ENCODE measurements at places on chromosomes 13 and 19. TPM values are rescaled to one million over a fixed set of nuclear protein-coding genes. Genes with fewer than 3 reads are reported as not detected.

CACNG8 gene
- 3.3 TPM for polyA plus RNA-seq

NKG7 gene
- not detected for polyA plus RNA-seq

MUC16 gene
- polyA plus RNA-seq = not detected

CABP5 gene
- polyA plus RNA-seq = not detected

RNF113B gene
- polyA plus RNA-seq = not detected

TINCR gene
- polyA plus RNA-seq = 0.50 TPM

TPGS1 gene
- polyA plus RNA-seq = 83.2 TPM

WDR87 gene
- polyA plus RNA-seq = not detected

EHD2 gene
- not detected for polyA plus RNA-seq

PEAK3 gene
- polyA plus RNA-seq = not detected

KANK3 gene
- polyA plus RNA-seq = 1.0 TPM

EML2 gene
- polyA plus RNA-seq = 18.9 TPM

KLK2 gene
- polyA plus RNA-seq = not detected

WDR62 gene
- polyA plus RNA-seq = 0.84 TPM

DDA1 gene
- polyA plus RNA-seq = 26.3 TPM

FAM216B gene
- polyA plus RNA-seq = not detected

PDX1 gene
- polyA plus RNA-seq = not detected

FREM2 gene
- polyA plus RNA-seq = 0.19 TPM

CFD gene
- 5.3 TPM for polyA plus RNA-seq

ZNF497 gene
- 18.4 TPM for polyA plus RNA-seq

PKN1 gene
- 84.4 TPM for polyA plus RNA-seq

FBXO27 gene
- polyA plus RNA-seq = 2.7 TPM

All from neural cell (in vitro differentiated cells).